GM23248 (cell line): ENCODE measurements at places on chromosomes 4 and X. TPM values are rescaled to one million over a fixed set of nuclear protein-coding genes. Genes with fewer than 3 reads are reported as not detected.

ZXDB gene
- 1.5 and 1.7 TPM in 2 replicates for polyA plus RNA-seq

DNA sequence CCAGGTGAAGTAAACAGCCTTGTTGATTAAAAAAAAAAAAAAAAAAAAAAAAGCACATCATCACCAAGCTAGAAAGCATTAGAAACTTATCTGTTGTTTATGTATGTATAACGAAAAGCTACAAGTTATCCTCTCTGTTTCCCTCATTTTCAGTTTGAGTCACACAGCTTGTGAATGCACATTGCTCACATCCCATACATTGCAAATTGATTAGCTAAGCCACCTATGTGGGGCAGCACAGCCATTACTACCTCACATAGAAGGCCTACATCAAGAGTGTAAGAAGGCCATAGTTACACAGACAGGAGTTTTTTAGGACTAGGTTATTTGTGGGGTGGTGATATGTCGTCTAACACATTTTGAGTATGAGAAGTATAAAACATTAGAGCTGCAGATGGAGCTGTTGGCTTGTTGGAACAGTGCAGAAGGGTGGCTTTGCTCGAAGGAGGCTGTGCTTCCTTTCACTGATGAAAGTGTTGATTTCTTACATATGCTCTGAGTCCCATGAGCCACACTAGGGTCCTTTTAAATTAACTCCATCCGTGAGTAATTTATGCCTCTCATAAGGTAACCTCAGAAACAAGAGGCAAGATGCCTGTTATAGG lies 431.6 kb downstream of the GABRG1 start:
- no peak for DNase-seq

RNF175 gene
- not detected in 2 replicates for polyA plus RNA-seq

KLF8 gene
- 1.2 and 1.8 TPM in 2 replicates for polyA plus RNA-seq

DNA sequence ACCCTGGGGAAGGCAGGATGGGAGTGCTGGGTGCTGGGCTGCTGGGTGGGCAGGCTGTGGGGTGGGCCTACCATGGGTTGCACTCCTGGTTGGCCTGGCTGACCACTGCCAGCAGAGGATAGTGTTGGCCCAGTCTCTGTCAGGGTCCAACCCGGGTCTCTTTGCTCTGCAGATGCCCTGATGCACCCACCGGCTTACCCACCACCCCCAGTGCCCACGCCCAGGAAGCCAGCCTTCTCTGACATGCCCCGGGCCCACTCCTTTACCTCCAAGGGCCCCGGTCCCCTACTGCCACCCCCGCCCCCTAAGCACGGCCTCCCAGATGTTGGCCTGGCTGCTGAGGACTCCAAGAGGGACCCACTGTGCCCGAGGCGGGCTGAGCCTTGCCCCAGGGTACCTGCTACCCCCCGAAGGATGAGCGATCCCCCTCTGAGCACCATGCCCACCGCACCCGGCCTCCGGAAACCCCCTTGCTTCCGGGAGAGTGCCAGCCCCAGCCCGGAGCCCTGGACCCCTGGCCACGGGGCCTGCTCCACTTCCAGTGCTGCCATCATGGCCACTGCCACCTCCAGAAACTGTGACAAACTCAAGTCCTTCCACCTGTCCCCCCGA lies 14.2 kb upstream of the ADD1 start:
- no peak for DNase-seq

GRCh38 chr4:102789317-102789717 lies 28.5 kb upstream of the MANBA start:
- peak; percentile 52 for DNase-seq
